Effector memory CD4-positive, alpha-beta T cell (primary cell): ENCODE measurements at places on chromosomes 1 and 21.

DNA sequence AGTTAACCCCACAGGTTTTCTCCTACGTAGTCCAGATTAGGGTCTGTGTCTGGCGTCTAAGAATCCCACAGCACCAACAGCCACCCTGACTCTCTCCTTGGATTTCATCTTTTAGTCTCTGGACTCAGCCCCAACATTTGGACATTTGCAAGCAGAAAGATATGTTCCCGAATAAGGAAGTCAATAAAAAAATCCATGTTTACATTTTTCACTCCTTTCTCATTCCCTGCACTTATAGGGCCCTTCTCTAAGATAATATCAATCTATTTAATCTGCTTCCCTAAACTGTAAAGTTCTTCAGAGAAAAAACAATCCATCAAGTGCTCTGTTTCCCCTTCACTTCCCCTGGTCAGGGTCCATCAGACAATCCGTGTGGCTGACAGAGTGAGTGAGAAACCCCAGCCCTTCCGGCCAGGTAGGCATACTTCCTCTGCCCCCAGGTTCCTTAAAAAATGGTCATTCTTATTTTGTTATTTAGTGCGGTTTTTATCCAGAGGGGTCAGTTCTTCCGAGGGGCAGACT is 105.9 kb upstream of the CDC42BPA start:
- H3K4me1 ChIP-seq = no peaks in the 10 kb centered on the region
- DNase-seq = no peak
- H3K4me3 ChIP-seq = no peak overlapping the region
- no peak overlapping the region for H3K27ac ChIP-seq

GRCh38 chr1:65323246-65323645 is 13.9 kb downstream of the DNAJC6 start:
- no peaks in the 10 kb centered on the region for H3K27me3 ChIP-seq
- no peaks in the 10 kb centered on the region for H3K36me3 ChIP-seq
- H3K4me3 ChIP-seq = no peak overlapping the region

GRCh38 chr1:175415129-175415712 is 222.6 kb upstream of the KIAA0040 start:
- no peak overlapping the region for H3K4me3 ChIP-seq
- no peaks in the 10 kb centered on the region for H3K36me3 ChIP-seq
- no peak for DNase-seq
- H3K27ac ChIP-seq = no peak overlapping the region
- no peaks in the 10 kb centered on the region for H3K4me1 ChIP-seq
- H3K27me3 ChIP-seq = no peaks in the 10 kb centered on the region

DNA sequence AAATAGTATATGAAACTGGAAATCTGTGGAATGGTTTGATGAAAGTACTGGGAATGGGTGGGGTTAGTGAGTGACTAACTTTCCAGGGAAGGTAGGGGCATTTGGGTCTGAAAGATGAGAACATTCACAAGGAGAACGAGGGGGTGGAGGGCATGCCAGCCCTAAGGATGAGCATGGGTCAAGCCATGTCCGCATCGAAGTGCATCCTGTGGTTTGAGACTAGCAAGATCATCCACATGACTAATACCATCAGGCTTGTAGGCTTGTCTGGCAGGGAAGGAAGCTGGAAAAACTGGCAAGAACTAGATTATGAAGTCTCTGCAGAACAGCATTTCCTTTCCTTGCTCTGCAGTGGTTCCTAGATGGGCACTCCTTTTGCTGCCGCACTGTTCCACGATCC is 70.4 kb upstream of the UBE2U start:
- no peaks in the 10 kb centered on the region for H3K4me1 ChIP-seq
- H3K27me3 ChIP-seq = no peaks in the 10 kb centered on the region
- no peak overlapping the region for H3K4me3 ChIP-seq

DNA sequence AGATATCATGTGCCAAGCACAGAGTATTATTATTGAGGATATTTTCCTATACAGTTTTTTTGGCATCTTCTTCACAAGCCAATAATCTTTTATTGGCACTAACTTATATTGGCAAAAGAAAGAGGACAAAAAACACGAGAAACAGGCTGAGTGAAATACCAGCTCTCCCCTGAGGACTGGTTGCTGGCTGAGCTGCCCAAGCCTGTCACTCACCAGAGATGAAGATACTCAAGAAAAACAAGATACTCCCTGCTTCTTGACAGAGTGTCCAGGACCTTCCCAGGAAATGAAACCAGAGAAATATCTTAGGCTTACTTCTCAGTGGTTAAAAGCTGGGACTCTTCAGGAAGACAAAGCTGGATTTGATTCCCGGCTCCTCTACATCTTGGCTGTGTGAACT is 35.9 kb upstream of the ATP1B1 start:
- peaks cover 3% of the 10 kb centered on the region for H3K27me3 ChIP-seq
- no peak overlapping the region for H3K27ac ChIP-seq
- no peak for DNase-seq
- no peak overlapping the region for H3K4me3 ChIP-seq

DNA sequence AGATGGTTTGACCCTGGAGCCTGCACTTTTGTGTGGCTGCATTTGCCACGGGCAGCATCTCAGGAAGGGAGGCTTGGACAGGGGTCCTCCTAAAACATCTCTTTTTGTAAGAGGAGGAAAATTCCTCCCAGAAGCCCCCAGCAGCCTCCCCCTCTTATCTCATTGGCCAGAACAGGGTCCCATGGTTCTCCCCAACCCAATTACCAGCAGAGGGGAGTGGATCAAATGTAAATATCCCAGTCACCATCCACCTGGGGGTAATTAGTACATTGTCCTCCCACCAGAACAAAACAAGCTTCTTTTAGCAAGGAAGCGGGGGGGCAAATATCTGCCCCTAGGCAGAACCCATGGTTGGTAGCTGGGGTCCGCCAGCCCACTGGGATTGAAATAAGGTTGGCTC is 44.7 kb upstream of the TENT5B start:
- no peak overlapping the region for H3K4me3 ChIP-seq
- no peaks in the 10 kb centered on the region for H3K27me3 ChIP-seq
- no peaks in the 10 kb centered on the region for H3K36me3 ChIP-seq
- no peak for DNase-seq

DNA sequence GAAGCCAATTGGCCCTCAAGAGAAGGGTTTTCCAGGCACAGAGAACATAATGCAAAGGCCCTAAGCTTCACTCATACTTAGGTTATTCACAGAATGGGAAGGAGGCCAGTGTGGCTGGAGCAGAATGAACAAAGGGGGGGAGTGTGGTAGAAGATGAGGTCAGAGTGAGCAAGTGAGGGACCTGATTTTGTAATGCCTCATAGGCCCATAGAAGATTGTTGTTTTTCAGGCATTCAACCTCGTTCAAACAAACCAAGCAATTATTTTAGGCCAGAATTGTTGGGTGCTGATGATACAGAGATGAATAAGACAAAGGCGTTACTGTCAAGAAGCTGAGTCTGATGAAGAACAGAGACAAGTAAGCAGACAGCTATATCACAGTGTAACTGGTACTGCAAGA is 54.5 kb upstream of the RAP1A start:
- no peaks in the 10 kb centered on the region for H3K4me1 ChIP-seq
- no peak for DNase-seq
- H3K27me3 ChIP-seq = no peaks in the 10 kb centered on the region

DNA sequence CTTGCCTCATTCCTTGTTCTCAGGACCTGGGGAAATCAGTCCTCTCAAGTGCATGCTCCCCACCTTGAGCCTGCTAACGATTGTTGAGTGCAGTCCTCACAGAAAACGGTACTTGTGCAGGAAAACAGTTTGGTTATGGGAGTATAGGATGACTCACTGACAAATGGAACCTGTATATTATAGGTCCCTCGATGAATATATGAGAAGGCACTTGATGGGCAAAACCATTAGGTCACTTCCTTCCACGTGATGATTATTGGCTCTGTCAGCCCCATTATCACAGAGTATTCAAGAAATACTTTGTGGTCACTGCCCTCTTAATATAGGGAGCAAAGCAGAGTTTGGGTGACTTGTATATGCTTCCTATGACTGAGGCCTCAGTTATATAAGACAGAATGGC is 6.2 kb downstream of the CCDC17 start:
- no peak overlapping the region for H3K4me3 ChIP-seq
- H3K27ac ChIP-seq = no peak overlapping the region
- DNase-seq = no peak
- H3K27me3 ChIP-seq = no peaks in the 10 kb centered on the region
- H3K36me3 ChIP-seq = peaks cover 50% of the 10 kb centered on the region

DNA sequence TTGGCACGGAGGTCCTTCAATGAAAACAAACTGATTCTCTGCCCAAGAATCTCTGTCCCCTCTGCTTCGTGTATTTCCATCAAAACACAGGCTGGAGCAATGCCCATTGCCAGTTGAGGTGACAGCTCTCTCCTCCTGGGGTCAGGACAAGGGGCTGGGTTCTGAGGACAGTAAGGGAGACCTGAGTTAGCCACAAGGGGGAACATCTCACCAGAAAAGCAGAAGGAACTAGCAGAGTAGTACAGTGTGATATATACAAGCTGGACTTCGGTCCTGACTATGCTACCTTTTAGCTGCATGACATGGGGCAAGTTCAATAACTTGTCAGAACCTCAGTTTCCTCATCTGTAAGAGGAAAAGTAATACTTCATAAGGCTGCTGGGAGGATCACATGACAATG is 50.3 kb downstream of the SYT2 start:
- no peaks in the 10 kb centered on the region for H3K27me3 ChIP-seq
- no peaks in the 10 kb centered on the region for H3K36me3 ChIP-seq
- no peak overlapping the region for H3K4me3 ChIP-seq
- DNase-seq = no peak
- H3K27ac ChIP-seq = no peak overlapping the region
- no peaks in the 10 kb centered on the region for H3K4me1 ChIP-seq

DNA sequence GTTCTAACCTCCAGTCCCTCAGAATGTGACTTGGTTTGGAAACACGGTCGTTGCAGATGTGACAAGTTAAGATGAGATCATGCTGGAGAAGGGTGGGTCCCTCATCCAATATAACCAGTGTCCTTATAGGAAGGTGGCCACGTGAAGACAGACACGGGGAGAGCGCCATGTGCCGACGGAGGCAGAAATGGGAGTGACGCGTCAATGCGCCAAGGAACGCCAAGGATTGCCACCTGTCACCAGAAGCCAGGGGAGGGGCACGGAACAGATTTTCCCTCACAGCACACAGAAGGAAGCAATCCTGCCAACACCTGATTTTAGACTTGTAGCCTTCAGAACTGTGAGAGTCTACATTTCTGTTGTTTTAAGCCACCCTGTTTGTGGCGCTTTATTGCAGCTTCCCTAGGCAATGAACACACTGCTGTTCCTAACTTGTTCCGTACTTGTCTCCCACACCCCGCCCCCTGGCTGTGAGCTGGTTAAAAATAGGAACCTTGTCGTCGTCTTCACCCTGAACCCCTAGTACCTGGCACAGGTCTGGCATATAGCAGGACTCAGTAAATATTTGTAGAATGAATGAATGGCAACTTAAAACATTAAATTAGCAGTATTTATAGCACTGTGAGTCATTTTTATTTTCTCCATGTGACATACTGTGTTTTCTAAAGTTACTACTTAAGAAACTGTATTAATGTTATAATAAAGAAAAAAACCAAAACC is 14.2 kb downstream of the RIMS3 start:
- no peaks in the 10 kb centered on the region for H3K27me3 ChIP-seq
- no peaks in the 10 kb centered on the region for H3K36me3 ChIP-seq
- no peak overlapping the region for H3K27ac ChIP-seq
- no peak overlapping the region for H3K4me3 ChIP-seq

- H3K36me3 ChIP-seq = no peaks in the 10 kb centered on the region
- no peak overlapping the region for H3K4me3 ChIP-seq
- peaks cover 12% of the 10 kb centered on the region for H3K4me1 ChIP-seq
- H3K27ac ChIP-seq = no peak overlapping the region
- DNase-seq = no peak
- H3K27me3 ChIP-seq = no peaks in the 10 kb centered on the region
Observed at GRCh38 chr1:36109041-36109679, 15.9 kb downstream of the COL8A2 start.

- no peak overlapping the region for H3K27ac ChIP-seq
- H3K36me3 ChIP-seq = no peaks in the 10 kb centered on the region
- peaks cover 12% of the 10 kb centered on the region for H3K4me1 ChIP-seq
- no peaks in the 10 kb centered on the region for H3K27me3 ChIP-seq
- H3K4me3 ChIP-seq = no peak overlapping the region
- no peak for DNase-seq
Observed at GRCh38 chr1:57309630-57310029, 114.2 kb downstream of the DAB1 start.

DNA sequence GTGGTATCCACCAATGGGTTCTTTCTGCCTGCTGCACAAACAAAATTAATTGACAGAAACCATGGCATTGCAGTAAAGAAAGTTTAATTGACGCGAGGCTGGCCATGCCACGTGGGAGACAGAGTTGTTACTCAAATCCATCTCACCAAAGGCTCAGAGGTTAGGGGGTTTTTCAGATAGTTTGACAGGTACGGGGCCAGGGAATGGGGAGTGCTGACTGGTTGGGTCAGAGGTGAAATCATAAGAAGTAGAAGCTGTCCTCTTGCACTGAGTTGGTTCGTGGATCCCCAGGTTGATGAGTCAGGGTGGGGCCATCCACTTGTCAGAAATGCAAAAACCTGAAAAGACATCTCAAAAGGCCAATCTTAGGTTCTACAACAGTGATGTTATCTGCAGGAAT is 941 bp upstream of the TBCE start:
- DNase-seq = no peak
- H3K36me3 ChIP-seq = no peaks in the 10 kb centered on the region
- H3K4me3 ChIP-seq = no peak overlapping the region
- H3K27ac ChIP-seq = no peak overlapping the region

DNA sequence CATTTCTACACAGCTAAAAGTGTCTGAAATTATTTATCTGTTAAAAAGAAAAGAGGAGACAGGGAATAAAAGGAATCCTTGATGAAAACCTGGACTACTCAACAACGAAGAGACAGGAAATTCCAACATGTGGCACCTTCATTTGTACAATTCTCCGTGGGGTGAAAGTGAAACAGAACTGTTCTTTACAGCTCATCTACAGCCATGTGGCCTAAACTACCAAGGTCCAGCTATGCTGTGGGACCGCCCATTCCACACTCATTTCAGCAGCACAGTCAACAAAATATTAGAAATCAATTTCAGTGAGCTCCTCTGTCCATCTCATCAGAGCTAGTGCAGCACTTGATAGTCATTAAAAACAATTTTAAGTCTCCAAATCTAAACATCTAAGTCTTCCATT is 44.0 kb downstream of the UBR4 start:
- H3K36me3 ChIP-seq = peaks cover 99% of the 10 kb centered on the region
- no peak for DNase-seq
- H3K27me3 ChIP-seq = no peaks in the 10 kb centered on the region

GRCh38 chr1:178434899-178435435 is 61.8 kb downstream of the CLEC20A start:
- H3K4me1 ChIP-seq = no peaks in the 10 kb centered on the region
- H3K27ac ChIP-seq = no peak overlapping the region
- H3K27me3 ChIP-seq = peaks cover 3% of the 10 kb centered on the region
- H3K4me3 ChIP-seq = no peak overlapping the region
- no peaks in the 10 kb centered on the region for H3K36me3 ChIP-seq

- H3K4me3 ChIP-seq = no peak overlapping the region
- no peaks in the 10 kb centered on the region for H3K27me3 ChIP-seq
- H3K27ac ChIP-seq = no peak overlapping the region
- no peak for DNase-seq
- H3K36me3 ChIP-seq = no peaks in the 10 kb centered on the region
Observed at GRCh38 chr1:72066431-72066830, 215.9 kb downstream of the NEGR1 start.
